Brain pericyte (primary cell): ENCODE measurements at places on chromosomes 2 and 18.
A peak's percentile ranks its signal among the peaks of the same experiment; 100 is the strongest.

GRCh38 chr2:37847792-37848191 is 77.3 kb upstream of the RMDN2 start:
- no peak for DNase-seq

DNA sequence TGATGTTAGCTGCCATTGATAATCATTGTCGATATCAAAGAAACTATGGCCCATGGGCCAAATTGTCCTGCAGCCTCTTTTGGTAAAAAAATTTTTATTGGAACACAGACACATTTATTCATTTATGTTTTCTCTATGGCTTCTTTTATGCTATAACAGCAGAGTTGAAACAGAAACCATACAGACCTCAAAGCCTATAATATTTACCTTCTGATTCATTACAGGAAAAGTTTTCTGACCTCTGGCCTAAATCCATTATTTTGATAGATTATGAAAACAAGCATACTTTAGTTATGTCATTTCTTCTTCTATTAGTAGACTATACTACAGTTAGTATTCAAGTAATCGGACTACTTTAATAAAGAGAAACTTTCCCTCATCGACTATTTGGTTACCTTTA is 349.7 kb upstream of the GALNT5 start:
- peak; percentile 27 for DNase-seq

DNA sequence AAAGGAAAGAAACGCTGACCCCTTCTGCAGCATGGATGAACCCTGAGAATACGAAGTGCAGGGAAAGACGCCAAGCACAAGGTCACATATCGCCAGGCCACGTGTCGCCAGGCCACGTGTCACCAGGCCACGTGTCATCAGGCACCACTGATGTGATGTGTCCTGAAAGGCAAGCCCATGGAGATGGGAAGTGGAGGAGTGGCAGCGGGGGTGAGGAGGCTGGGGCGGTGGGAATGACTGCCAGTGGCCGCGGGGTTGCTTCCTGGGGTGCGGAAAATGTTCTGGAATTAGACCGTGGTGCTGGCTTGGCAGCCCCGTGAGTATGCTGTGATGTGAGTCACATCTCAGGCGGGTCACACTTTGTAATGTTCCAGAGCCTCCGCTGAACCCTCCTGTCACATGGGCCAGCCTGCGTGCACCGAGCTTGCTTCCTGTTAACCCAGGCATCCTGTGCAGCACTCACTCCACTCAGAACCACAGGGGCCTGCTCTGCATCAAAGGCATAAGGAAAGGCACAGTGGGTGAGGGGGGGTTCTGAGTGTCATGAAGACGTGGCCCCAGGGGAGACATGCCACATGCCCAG is 39.0 kb downstream of the SLC66A2 start:
- no peak for DNase-seq

DNA sequence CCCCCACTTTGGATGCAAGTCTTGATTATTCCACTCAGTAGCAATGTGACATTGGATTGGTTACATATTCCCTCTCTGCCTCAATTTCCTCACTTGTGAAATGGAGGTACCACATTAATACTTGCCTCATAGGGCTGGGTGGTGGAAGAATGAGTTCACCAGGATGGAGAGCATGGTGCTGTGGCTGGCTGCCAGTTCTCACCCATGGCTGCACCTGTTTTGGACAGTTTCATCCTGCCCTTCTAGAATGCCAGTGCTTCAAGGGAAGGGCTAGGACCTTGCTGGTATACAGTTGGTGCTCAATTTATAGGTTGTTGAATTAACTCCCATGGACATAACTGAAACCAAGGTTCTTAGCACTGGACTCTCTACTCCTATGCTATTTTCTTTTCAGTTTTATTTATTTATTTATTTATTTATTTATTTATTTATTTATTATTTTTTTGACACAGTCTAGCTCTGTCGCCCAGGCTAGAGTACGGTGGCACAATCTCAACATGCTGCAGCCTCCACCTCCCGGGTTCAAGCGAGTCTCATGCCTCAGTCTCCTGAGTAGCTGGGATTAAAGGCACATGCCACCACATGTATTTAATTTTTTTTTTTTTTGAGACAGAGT is 5.3 kb upstream of the SH3RF3 start:
- no peak for DNase-seq

DNA sequence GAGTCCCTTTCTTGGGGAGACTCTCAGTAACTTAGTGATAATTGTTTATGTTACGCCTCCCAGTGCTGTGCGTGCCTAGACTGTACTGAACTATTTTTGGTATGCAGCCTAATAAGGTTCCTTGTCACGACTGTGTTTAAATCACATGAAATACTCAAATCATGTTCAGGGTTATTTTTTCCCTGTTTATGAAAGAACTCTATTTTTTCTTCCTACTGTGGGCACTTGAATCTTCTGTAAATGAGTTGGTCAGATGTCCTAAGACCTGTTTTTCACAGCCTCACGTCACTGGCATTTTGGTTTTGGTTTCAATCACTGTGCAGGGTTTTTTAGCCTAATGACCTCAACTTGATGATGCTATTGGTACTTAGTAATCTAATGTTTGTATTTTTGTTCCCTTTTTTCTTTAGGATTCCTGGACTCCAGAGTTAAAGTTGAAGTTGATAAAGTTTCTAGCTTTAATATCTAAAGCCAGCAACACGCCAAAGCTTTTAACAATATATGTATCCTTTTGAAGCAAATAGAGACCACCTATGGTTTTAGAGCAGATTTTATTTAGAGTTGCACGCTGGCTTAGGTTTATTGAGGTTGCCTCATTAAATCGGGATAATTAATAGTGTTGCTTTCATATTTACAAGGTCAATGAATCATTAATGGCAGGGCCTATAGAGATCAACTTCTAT is 24.0 kb downstream of the ARMC9 start:
- DNase-seq = no peak

DNA sequence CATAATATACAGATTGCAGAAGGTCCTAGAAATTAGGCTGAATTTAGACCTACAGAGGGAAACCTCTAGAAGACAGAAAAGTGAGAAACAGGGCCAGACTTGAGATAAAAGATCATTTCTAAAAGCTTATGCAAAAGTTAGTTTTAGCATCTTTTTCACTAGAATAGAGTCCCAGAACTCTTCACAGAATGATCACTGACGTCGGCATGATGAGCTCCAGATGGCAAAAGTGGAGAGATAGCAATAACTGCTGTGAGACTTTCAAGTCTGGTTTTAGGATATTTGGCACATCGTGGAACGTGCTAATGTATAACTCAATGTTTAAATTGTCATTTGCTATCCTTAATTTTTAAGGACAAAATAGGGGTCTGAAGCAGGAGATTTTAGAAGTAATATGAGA is 1050.7 kb upstream of the CELF4 start:
- no peak for DNase-seq

- DNase-seq = no peak
Observed at GRCh38 chr2:58428096-58429013, 187.2 kb upstream of the FANCL start.
